ENCODE measurements at places on chromosomes 3 and 15.

DNA sequence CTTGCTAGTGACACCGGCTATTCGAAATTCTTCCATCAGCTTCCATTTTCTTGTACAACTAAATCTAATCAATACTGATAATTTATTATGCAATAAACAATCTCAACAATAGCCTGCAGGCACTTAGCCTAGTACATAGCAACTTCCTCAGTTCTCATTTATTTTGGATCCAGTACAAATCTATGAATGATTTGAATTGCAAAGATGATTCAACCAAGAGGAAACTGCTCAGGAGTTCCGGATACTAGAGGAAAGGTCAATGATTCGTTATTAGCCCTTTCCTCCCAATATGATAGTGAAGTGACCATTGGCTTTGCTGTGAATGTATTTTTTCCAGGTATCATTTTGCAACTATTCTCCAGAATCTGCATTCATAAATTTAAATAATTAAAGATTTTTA, 827.0 kb downstream of the CADM2 start:
- no peak for DNase-seq

DNA sequence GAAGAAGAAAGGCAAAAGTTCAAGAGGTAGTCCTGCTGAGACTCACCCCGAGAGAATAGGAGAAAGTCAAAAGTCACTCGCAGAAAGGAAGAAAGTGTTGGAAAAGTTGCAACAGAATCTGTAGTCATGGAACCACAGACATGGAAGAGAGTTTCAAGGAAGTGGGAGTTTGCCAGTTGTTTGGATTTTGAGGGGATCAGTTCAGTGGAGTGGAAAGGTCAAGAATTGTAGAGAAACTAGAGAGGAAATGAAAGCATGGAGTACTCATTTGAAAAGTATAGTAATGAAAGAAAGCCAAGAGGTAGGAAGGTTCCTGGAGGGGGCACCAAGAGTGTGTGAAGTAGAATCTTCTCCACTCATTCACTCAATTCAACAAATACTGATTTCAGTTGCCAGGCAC, 34.7 kb downstream of the SPTSSB start:
- DNase-seq, result no peak

DNA sequence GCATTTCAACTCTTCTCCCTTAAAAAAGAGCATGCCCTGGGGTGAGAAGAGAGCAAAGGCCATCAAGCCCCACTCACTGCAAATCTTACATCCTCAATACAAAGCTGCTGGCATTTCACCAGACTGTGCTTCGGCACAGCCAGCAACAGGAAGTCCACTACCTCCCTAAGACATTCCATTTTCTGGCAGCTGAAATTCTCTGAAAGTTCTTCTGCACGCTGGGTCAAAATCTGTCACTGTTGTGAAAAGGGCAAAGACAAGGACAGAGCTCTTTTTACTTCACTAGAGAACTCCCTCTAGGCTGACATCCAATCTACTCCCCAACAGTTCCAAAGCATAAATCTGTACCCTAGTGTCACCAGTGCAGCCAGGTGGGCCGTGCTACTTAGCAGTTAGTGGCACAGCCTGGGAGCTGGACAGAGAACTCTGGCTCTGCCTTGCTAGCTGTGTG, 6.3 kb downstream of the MTMR10 start:
- no peak for DNase-seq

DNA sequence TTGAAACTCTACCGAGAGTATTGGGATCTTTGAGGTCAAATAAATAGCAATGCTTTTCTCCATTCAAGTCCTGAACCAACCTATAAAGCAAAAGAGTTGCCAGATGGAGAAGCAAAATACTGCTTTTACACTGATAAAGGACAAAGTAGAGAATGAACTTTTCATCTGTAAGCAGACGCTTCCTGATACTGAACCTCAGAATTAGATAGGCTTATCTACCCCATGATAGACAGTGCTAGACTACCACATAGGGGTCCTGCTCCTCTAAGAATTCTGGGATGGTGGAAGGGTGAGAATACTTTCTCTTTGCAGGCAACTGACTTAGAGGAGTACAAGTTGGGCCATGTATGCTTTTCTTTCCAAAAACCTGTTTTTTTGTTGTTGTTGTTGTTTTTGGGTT, 9.5 kb downstream of the SAXO2 start:
- no peak for DNase-seq

DNA sequence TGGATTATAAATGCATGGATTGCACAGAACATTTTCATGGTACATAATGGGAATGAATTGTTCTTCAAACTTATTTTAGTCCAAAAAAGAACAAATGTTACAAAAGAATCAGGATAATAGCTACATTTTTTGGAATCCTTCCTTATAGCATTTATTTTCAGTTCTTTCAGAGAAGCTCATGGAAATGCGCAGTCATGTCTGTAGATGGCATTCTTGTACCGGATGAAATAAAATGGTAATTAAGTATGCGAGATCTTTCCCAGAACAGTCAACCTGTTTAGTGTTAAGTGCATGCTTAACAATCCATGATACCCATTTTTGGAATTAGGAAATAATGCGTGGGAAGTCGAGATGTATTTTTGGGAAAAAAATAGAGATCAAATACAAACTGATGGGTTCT, 38.2 kb upstream of the GOLGA8B start:
- DNase-seq, result no peak

DNA sequence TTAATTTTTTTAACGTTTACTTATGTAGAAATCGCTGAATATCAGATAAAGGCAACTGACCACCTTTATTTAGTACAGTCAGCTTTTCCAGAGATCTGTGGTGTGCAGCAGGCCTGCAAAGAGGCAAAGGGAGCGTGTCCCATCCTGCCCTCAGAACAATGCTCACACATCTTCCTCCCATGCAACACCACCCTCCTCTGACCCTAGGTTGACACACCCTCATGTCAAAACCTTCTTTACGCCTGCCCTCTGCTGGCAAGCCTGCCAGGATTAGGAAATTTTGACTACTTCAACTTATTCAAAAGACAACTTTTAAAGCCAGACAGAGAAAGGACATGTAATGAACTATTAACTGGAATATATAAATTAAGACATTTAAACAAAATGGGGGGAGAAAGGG, 513.7 kb downstream of the FOXP1 start:
- peak; percentile 49 for DNase-seq

GRCh38 chr3:118641608-118642007, 393.0 kb downstream of the IGSF11 start:
- DNase-seq, result peak; percentile 75
